ENCODE measurements at places on chromosomes 6 and 20.

DNA sequence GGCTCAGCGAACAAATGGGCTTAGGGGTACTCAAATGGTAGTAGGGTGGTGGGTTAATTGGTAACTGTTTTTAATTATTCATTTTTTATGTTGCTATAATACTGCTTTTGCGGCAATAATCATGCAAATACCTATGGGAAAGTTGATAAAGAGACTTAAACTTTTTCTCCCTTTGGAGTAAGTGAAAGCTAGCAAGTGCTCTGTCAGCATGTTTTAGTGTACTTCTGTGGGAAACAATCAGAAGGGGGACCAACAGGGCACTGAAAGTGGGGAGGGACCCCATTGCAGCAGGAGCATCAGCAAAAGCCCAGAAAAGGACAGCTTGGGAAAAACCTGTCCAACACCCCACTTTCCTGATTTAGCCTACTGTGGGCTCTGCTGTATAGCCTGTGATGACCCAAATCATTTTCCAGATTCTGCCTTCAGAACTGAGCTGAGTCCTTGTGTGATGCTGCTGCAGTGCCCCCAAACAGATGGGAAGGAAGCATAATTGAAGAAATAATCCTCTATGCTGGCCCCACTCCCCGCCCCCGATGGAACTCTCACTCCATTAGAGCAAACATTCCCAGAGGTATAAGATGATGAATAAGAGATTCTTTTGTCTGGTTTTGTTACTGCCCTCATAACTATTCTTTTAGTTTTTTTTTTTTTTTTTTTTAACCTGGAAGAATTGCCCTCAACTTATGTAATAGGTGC, 322.8 kb downstream of the CD83 start:
- no peak for DNase-seq

DNA sequence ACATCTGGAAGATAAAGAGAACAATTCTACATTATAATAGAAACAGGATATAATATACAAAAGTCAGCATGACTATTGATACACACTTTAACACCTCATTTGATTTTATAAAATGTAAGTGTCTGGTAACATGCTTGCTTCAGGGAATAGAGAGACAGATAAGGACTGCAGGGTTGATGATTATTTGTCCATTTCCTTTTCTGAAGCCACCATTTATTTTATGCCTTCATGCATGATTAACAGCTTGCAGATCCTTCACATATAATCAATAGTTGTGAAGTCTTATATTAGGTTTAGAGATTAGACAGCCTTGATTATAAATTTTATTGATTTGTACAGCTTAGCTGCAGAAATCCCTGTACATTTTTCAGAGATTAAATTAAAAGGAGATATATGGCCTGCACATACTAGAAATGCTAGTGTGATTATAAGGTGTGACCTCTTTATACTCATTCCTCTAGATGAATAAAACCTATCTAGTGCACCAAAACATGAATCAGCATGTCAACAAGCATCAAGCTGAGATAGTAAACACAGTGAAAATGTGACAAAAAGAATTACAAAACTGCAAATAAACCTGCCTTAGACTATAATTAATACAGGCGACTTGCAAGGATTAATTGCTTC, 198.8 kb upstream of the THEMIS start:
- DNase-seq: no peak

- no peak for DNase-seq
These were observed 299.7 kb upstream of the PRDM1 start for GRCh38 chr6:105786449-105786848.

DNA sequence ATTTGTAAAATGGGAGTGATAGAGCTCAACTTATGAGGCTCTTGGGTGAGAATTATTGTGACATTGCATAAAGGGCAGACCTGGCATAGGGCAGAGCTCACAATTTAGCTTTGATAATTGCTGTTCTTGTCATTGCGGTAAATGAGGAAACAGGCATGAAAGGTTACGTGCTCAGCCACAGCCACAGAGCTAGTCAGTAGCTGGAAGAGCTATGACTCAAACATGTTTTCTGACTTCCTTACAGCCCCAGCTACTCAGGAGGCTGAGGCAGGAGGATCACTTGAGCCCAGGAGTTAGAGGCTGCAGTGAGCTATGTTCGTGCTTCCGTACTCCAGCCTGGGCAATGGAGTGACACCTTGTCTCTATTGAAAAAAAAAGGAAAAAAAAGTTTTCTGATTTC, 3.5 kb upstream of the GHRH start:
- DNase-seq: no peak

DNA sequence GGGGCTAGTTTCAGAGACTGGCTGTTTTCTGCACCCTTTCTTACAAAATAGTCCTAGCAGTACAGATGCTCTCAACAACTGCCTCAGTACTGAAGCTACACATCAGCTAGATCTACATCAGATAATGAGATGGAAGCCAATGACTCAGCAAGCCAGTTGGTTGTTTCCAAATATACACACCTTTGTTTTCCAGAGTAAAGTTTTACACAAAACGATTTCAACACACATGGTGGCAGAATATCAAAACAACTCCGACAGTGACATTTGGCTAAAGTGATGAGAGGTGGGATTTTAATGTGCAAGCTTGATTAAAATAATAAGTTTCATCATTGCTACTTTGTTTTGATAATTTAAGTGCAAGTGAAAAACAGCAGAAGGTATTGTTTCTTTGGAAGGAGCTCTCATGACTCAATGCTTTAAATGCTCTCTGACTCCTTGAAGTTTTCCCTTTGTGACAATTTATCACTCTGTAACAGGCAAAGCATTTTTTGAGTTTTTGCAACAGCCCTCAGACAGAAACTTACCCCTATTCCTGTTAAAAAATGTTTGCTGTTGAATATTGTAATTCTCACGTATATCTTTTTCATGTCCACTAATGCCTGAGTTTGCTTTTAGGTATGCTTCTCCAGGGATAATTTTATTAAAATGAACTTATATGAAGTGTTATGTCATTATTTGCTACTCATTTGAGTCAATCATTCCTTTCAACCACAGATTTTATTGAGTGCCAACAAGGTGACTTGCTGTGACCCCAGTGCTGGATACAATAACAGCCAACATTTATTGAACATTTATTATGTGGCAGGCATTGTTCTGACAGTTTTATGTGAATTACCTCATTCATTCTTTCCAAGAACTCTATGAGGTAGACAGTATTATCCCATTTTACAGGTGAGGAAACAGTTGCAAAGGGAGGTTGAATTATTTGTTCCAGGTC, 882.0 kb downstream of the TFAP2A start:
- DNase-seq: no peak

DNA sequence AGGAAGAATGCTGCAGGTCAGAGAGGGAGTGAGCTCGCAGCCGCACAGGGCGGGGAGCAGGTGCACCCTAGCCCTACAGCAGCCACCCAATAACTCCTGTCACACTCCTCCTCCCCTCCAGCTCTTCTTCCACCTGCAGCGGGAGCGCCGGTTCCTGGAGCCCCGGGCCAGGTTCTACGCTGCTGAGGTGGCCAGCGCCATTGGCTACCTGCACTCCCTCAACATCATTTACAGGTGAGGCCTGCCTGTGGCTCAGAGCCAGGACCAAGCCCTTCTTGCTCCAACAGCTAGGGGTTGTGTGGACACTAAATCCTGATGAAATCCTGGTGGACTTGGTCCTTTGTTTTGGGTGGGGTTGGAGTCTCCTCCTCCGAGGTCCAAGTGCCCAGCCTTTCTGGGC, 11.7 kb downstream of the SGK2 start:
- no peak for DNase-seq

DNA sequence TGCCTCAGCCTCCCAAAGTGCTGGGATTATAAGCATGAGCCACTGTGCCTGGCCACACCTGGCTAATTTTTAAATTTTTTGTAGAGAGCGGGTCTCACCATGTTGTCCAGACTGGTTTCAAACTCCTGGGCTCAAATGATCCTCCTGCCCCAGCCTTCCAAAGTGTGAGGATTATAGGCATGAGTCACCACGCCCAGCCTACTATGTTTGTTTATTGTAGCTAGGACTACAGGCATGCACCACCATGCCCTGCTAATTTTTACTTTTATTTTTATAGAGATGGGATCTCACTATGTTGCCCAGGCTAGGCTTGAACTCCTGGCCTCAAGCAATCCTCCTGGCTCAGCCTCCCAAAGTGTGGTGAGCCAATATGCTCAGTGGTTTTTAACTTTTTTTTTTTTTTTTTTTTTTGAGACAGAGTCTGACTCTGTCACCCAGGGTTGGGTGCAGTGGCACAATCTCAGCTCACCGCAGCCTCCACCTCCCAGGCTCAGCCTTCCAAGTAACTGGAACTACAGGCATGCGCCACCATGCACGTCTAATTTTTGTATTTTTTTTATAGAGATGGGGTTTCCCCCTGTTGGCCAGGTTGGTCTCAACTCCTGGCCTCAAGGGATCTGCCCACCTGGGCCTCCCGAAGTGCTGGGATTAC, 12.0 kb upstream of the DDX43 start:
- no peak for DNase-seq

DNA sequence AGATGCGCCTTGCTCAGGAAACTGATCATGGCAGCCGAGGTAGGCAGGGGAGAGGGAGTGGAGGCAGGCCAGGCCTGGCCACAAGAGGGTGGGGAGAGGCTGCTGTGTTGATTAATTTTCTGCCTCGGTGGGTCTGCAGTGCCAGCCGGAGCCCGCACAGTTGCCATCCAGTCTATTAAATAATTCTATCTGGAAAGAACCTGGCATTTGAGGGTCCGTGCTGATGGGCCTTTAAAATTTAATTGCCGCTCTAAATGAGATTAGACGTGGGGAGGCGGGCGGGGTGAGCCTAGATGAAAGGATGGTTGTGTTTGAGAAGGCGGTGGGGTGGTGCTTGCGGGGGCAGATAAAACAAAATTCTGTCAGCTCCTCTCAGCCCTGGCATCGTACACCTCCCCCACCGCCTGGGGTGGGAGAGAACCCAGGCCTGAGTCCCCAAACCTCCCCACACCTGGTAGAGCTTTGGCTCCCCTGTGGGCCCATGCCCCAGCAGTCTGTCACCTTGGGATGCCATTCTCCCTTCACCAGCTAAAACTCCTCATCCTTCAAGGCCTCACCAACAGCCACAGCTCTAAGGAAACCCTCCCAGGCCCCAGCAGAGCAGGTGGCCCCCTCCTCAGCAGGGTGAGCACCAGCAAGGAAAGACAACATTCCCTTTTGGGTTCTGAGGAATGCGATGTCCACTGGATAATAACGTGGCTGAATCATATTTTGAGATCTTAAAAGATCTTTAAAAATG, 167.3 kb downstream of the GRM4 start:
- no peak for DNase-seq

- DNase-seq: no peak
These were observed 30.7 kb upstream of the NAA20 start for GRCh38 chr20:19986419-19986818.

GRCh38 chr6:14873101-14873500, 372.8 kb upstream of the JARID2 start:
- DNase-seq: no peak
